Thyroid gland (tissue), 4 donors: ENCODE measurements at places on chromosomes 3 and 15. TPM values are rescaled to one million over a fixed set of nuclear protein-coding genes. Genes with fewer than 3 reads are reported as not detected.

Gene CLDN1
- total RNA-seq: 29.2 TPM

Gene ARF4
- 129 TPM for total RNA-seq

Gene PDZRN3
- total RNA-seq: 8.3 TPM

GRCh38 chr15:69557020-69557706, 104.5 kb downstream of the RPLP1 start:
- DNase-seq: peak; percentile 37
- H3K27ac ChIP-seq: peak overlapping the region; percentile 38
- peaks cover 11% of the 10 kb centered on the region for H3K4me1 ChIP-seq
- no peaks in the 10 kb centered on the region for H3K36me3 ChIP-seq
- no peak overlapping the region for H3K4me3 ChIP-seq

Gene SCN5A
- total RNA-seq: 1.9 TPM

Gene PEX5L
- total RNA-seq: 2.0 TPM
